Thyroid gland (tissue), 4 donors: ENCODE measurements at places on chromosomes 5 and 9. TPM values are rescaled to one million over a fixed set of nuclear protein-coding genes. Genes with fewer than 3 reads are reported as not detected.

GRCh38 chr5:2898661-2899060 is 147.2 kb upstream of the IRX2 start:
- no peaks in the 10 kb centered on the region for H3K36me3 ChIP-seq
- no peaks in the 10 kb centered on the region for H3K27me3 ChIP-seq
- H3K4me1 ChIP-seq: no peaks in the 10 kb centered on the region
- no peak overlapping the region for H3K4me3 ChIP-seq
- no peak overlapping the region for H3K27ac ChIP-seq

The BTNL9 gene
- 77.1 TPM for total RNA-seq

The ADAMTSL2 gene
- total RNA-seq: 2.4 TPM

DNA sequence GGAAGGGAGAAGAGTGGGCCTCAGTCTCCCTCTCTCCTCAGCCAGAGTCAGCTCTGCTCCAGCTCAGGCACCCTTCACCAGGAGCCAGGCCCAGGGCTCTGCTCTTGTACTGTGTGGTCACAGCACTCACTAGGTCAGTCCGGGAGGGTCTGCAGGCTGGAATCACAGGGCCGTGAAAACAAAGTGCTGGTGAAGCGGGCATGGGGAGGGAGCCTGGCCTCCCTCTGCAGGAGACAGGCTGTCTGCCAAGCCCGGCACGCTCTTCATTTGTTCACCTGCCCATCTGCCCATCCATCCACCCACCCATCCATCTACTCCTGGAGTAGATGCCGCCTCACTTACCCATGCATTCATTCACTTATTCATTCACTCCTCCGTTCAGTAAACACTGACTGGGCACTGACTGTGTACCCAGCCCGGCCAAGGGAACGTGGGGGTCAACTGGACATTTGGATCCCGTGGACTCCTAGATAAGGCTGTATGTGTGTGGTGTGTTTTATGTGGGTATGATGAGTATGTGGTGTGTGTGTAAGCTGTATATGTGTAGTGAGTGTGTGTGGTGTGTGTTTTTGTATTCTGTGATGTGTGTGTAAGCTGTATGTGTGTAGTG is 3.6 kb downstream of the SPAAR start:
- no peaks in the 10 kb centered on the region for H3K27me3 ChIP-seq
- H3K36me3 ChIP-seq: no peaks in the 10 kb centered on the region
- no peak overlapping the region for H3K27ac ChIP-seq
- peak; percentile 47 for DNase-seq

The NUTM2F gene
- not detected for total RNA-seq

The C5orf58 gene
- not detected for total RNA-seq

GRCh38 chr5:35971186-35971877 is 19.9 kb downstream of the UGT3A1 start:
- no peaks in the 10 kb centered on the region for H3K36me3 ChIP-seq
- no peak overlapping the region for H3K27ac ChIP-seq
- H3K27me3 ChIP-seq: no peaks in the 10 kb centered on the region
- H3K4me1 ChIP-seq: no peaks in the 10 kb centered on the region

DNA sequence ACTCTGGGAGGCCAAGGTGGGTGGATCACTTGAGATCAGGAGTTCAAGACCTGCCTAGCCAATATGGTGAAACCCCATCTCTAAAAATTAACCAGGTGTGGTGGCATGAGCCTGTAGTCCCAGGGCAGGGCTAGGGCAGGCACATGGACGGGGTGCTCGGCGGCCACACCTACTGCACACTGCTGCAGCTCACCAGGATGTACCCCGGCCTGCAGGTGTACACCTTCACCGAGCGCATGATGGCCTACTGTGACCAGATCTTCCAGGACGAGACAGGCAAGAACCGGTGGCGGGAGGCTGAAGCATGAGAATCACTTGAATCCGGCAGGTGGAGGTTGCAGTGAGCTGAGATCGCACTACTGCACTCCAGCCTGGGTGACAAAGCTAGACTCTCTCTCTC is 3.2 kb downstream of the ST6GALNAC4 start:
- no peak overlapping the region for H3K4me3 ChIP-seq
- no peak overlapping the region for H3K27ac ChIP-seq
- no peak for DNase-seq

The PITX1 gene
- 0.13 TPM for total RNA-seq

DNA sequence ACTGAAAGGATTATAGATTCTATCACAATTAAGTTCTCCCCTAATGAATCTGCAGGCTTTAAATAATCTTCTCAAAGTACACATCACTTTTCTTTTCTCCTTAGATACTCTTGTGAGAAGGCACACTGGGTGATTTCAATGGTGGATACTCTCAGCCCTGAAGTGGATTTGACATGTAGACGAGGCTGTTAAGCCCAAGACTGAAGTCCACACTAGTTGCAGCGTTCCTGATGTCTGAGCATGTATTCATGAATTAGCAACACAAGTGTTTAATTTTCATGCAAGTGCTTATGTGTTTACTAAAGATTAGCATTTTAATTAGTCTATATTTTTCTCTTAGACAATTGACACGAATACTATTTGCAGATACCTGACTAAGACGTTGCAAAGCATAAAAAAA is 218.9 kb downstream of the TMEM161B start:
- no peak overlapping the region for H3K4me3 ChIP-seq
- no peaks in the 10 kb centered on the region for H3K4me1 ChIP-seq
- H3K27me3 ChIP-seq: no peaks in the 10 kb centered on the region
- no peak for DNase-seq

- peaks cover 28% of the 10 kb centered on the region for H3K4me1 ChIP-seq
- peak overlapping the region; percentile 59 for H3K4me3 ChIP-seq
- peak; percentile 21 for DNase-seq
- no peak overlapping the region for H3K27ac ChIP-seq
- no peaks in the 10 kb centered on the region for H3K36me3 ChIP-seq
Observed at GRCh38 chr5:180291234-180291940, 496 bp downstream of the MAPK9 start.

- H3K4me3 ChIP-seq: no peak overlapping the region
- DNase-seq: no peak
- H3K27me3 ChIP-seq: no peaks in the 10 kb centered on the region
Observed at GRCh38 chr9:88737031-88737430, 202.1 kb downstream of the NXNL2 start.

DNA sequence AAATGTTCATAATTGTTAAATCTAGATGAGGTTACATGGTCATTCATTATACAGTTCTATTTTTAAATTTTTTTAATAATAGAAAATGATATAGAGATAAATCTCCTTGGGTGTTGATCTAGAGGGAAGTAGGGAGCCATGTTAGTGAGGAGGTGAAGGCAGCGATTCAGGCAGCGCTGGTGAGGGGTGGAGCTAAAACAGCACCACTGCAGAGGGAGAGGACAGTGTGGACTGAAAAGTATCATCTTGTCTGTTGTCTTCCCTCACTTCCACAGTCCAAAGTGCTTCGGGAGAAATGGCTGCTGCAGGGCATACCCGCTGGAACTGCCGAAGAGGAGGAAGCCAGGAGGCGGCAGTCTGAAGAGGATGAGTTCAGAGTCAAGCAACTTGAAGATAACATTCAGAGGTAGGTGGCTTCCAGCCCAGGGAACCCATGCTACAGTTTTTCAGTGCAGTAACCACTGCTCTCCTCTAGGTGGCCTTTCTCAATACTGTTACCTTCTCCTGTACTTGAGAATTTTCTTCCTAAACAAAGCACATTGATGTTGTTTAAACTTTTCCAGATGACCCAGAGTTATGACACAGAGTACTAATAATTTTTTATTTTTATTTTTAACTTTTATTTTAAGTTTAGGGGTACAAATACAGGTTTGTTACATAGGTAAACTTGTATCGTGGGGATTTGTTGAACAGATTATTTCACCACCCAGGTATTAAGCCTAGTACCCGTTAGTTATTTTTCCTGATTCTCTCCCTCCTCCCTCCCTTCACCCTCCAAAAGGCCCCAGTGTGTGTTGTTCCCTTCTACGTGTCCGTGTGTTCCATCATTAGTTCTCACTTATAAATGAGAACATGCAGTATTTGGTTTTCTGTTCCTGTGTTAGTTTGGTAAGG is 100.5 kb downstream of the PALM2AKAP2 start:
- no peaks in the 10 kb centered on the region for H3K27me3 ChIP-seq
- H3K4me1 ChIP-seq: peaks cover under 1% of the 10 kb centered on the region
- no peak overlapping the region for H3K4me3 ChIP-seq
- H3K36me3 ChIP-seq: no peaks in the 10 kb centered on the region

DNA sequence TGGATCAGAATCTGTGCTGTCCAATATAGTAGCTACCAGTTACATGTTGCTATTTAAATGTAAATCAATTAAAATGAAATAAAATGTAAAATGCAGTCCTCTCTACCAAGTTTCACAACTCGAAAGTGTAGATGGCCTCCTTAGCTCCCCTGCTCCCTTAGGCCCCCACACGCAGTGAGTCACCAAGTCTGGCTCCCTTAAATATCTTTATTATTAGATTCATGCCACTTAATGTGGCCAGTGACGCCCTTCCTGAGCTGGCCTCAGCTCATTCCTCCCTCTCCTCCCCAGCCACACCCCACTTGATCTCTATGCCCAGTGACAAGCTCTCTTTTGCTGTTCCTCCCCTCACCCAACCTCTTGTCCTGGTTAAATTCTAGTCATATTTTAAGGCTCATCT is 88.4 kb upstream of the DNAH5 start:
- no peak overlapping the region for H3K4me3 ChIP-seq
- peaks cover 11% of the 10 kb centered on the region for H3K4me1 ChIP-seq
- no peak for DNase-seq
- H3K36me3 ChIP-seq: no peaks in the 10 kb centered on the region
- H3K27ac ChIP-seq: no peak overlapping the region
- H3K27me3 ChIP-seq: no peaks in the 10 kb centered on the region

GRCh38 chr5:67773411-67774266 is 441.9 kb upstream of the PIK3R1 start:
- no peak overlapping the region for H3K4me3 ChIP-seq
- no peak overlapping the region for H3K27ac ChIP-seq
- H3K27me3 ChIP-seq: no peaks in the 10 kb centered on the region
- no peak for DNase-seq
- no peaks in the 10 kb centered on the region for H3K36me3 ChIP-seq

The TPD52L3 gene
- not detected for total RNA-seq

DNA sequence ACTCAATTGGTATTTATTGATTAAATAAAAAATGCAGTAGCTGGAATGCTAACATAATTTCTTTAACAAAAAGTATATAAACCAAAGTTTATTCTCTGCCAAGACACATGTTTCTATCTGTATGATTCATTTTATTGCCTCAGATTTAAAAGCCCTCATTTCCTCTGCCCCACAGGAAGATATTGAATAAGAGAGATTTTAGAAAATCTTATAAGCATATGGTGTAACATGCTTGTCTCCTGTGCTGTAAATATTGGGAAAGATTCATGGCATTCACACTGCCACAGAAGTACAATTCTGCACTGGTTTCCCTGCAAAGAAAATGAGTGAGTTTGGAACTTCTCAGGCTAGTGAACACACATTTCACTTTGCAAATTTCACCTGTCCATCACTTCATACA is 134.9 kb upstream of the FBXL7 start:
- H3K4me1 ChIP-seq: no peaks in the 10 kb centered on the region
- H3K4me3 ChIP-seq: no peak overlapping the region
- no peak overlapping the region for H3K27ac ChIP-seq
- DNase-seq: no peak
- no peaks in the 10 kb centered on the region for H3K36me3 ChIP-seq
- H3K27me3 ChIP-seq: no peaks in the 10 kb centered on the region

The HARS2 gene
- total RNA-seq: 30.2 TPM

The PCDHA3 gene
- total RNA-seq: 1.1 TPM

- no peak overlapping the region for H3K4me3 ChIP-seq
- H3K4me1 ChIP-seq: no peaks in the 10 kb centered on the region
- no peak overlapping the region for H3K27ac ChIP-seq
- H3K27me3 ChIP-seq: no peaks in the 10 kb centered on the region
- DNase-seq: no peak
- H3K36me3 ChIP-seq: no peaks in the 10 kb centered on the region
Observed at GRCh38 chr9:119991797-119992196, 588.2 kb downstream of the CDK5RAP2 start.

DNA sequence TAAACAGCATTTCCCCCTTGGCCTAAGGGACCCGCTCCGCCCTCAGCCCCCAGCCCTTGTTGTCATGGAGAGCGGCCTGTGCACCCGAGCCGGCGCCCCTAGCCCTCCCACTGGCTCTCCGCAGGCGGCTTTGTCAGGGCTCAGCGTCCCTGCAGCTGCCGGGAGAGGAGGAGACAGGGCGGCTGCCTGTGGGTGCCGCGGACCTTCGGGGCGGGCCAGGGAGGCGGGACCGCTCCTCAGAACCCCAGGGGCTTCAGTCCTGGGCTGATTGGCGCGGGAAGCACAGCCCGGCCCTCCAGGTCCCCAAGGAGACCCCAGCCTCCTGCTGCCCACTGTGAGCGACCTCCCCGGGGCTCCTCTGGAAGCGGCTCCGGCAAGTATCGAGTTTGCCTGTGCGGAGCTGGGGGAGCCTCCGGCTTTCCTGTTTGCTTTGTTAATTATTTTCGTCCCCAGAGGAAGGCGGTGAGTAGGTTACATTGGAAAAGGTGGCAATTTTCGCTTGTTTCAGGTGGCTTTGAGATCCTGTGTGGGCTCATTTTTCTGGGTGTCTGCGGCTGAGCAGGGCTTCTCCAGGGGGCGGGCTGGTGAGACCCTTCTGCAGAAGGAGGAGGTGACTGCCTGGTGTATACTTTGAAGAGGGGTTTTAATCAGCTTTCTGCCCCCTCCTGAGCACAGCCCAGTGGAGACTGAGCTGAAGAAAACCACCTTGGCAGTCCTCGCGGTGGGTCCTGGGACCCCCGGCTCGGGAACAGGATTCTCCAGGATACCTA is at the start of gene FGD3:
TSS of gene FGD3 (plus strand) at position 256 of the 770 bp plus-strand sequence. CDS start 28,734 bp downstream, outside the sequence.
- H3K27me3 ChIP-seq: no peaks in the 10 kb centered on the region
- peak within 1 kb of the TSS; percentile 26 for H3K4me3 ChIP-seq
- DNase-seq: peak; percentile 40

The PTGES gene
- total RNA-seq: 2.6 TPM

DNA sequence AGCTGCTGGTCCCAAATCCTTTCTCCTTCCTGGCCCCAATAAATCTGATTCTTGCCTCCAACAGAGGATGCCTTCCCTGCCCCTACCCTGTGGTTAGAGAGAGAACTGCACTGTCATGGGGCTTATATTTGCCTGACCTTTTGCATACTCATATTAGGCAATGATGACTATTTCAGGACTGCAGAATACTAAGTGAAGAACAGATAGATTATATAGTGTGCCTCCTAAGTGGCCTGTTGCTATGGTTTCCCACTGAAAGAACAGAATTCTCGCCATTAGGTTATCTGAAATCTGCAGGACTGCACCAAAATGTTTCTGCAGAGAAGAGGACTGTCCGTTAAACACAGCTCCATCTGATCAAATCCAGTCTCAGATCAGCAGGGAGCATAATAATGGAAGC is 87.3 kb upstream of the CCNG1 start:
- H3K36me3 ChIP-seq: no peaks in the 10 kb centered on the region
- no peaks in the 10 kb centered on the region for H3K27me3 ChIP-seq
- no peak overlapping the region for H3K27ac ChIP-seq
- no peak for DNase-seq
- H3K4me3 ChIP-seq: no peak overlapping the region

DNA sequence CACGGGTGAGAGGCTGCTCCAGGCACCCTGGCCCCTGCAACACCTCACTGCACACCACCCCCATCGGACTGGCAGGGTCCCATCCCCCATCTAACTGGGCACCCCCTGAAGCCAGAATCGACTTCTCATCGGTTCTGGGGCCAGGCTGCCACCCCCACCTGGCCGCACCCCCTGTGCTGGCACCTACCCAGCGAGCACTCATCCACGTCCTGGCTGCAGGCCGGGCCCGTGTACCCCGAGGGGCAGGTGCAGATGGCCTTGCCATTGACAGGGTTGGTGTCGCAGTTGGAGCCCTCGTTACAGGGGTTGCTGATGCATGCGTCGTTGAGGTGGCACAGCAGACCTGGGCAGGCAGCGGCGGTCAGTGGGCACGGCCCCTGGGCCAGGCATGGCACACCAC is 27.9 kb downstream of the NOTCH1 start:
- no peaks in the 10 kb centered on the region for H3K27me3 ChIP-seq
- H3K4me1 ChIP-seq: no peaks in the 10 kb centered on the region
- DNase-seq: no peak
- H3K36me3 ChIP-seq: peaks cover 21% of the 10 kb centered on the region
